Stimulated activated CD4-positive, alpha-beta T cell treated with anti-CD3 and anti-CD28 coated beads, Interleukin-1b, Interleukin-23, amount 100 ng/mL, for 1 hour (primary cell): ENCODE measurements at places on chromosomes 2 and 18.
A peak's percentile ranks its signal among the peaks of the same experiment; 100 is the strongest.

GRCh38 chr2:10911291-10912075 lies at the start of gene KCNF1:
Gene KCNF1 (plus strand): TSS chr2:10911934. CDS start chr2:10912427, 493 bp downstream.
- DNase-seq: no peak

DNA sequence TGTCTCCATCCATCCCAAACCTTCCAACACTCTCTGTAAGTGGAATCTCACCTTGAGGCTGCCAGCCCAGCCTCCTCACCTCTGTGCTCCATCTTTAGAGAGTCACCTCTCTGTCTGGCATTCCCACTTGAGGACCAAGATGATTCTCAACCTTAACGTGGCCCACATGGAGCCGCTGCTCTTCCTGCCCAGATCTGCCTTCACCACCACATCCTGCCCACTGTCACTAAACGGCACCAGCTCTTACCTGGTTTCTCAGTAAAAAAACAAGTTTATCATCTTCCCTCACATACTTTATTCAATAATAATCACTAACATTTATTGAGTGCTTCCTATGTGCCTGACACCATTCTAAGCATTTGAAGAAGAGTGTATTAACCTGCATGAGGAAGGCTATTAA lies 80.4 kb downstream of the NEDD4L start:
- DNase-seq: no peak

- DNase-seq: no peak
Measured at GRCh38 chr2:25419678-25420242, 78.0 kb upstream of the DNMT3A start.

DNA sequence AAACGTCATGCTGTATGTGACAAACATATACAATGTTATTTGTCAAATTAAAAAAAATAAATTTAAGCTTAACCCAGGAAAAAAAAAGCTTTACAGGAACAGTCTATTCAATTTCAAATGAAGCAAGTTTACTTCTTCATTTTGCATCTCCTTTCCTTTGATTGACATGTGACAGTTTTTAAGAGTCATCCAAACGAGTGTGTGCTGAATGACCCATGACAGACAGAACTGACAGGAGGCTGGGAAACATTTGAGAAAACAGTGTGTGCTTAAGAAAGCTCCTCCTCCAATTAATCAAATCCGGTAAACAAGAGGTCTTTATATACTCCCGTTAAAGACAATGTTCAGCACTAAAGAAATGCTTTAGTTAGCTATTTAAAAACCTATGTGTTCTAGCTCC lies 177.7 kb downstream of the SRBD1 start:
- no peak for DNase-seq

- no peak for DNase-seq
Measured at GRCh38 chr2:11169333-11169732, 14.1 kb downstream of the SLC66A3 start.

DNA sequence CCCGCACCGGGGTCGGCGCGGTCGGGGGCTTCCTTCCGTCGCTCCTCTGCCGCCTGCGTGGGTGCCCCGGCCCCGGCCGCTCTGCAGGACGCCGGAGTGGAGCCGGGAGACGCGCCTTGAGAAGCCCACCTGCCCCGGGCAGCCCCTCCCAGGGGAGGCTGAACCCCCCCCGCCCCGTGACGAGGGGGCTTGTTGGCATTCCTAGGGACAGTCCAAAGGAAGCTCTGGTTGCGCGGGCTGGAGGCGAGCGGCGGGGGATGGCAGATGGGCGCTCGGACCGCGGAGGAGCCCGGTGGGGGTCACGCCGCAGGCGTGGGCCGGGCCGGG lies 133.5 kb upstream of the MGAT5 start:
- no peak for DNase-seq

DNA sequence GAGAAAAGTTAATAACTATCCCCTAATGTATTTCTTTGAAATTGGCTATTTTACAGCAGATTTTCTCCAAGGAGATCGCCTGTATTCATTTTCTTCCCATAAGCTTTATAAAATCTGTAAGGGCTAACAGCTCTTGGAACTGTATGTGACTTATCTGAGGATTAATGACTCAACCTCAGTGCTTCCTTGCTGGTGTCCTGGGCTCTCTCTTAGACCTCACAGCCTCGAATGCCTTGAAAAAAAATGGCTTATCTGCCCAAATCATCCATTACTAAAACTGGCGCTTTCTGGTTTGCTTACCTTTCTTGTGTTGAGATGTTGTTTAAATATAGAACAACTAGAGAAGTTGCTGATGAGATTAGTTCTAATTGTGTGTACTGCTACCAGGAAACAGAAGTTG lies 713.6 kb downstream of the SLC4A3 start:
- no peak for DNase-seq

GRCh38 chr2:33984131-33984530 lies 385.0 kb upstream of the FAM98A start:
- DNase-seq: no peak

GRCh38 chr18:49612515-49613033 lies 50.7 kb downstream of the LIPG start:
- no peak for DNase-seq

- no peak for DNase-seq
Measured at GRCh38 chr2:128750328-128751165, 431.9 kb upstream of the HS6ST1 start.

DNA sequence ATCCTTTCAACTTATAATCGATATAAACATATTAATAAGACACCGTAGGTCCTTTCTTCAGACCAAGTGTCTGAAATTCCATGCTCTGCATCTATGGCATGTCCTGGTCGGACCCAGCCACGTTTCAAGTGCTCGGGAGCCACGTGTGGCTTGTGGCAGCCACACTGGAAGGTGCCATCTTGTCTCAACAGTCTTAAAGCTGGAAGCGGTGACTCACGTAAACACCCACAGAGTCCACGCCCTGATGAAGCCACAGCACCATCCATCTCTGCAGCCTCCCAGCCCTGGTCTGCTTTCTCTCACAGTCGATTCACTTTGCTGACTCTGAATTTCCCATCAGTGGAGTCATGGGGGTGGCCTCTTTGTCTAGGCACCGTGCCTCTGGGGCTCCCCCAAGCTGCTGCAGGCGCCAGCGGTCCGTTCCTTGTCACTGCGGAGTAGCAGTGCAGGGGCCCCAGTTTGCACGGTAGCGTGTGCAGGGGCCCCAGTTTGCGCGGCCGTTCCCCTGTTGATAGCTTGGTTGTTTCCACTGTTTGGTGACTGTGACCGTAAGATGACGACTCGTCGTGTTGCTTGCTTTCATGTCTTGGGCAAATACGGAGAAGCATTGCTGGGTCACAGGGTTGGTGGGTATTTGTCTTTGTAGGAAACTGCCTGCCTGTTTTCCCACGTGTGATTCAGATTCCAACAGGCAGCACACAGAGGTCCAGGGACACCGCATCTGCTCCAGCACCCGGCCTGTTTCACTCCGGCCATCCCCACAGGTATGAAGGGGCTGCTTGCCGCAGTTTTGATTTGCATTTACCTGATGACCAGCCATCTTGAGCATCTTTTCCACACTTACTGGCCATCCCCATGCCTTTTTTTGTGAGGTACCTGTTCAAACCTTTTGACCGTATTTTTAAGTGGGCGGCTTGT lies 240.3 kb downstream of the HDAC4 start:
- no peak for DNase-seq

DNA sequence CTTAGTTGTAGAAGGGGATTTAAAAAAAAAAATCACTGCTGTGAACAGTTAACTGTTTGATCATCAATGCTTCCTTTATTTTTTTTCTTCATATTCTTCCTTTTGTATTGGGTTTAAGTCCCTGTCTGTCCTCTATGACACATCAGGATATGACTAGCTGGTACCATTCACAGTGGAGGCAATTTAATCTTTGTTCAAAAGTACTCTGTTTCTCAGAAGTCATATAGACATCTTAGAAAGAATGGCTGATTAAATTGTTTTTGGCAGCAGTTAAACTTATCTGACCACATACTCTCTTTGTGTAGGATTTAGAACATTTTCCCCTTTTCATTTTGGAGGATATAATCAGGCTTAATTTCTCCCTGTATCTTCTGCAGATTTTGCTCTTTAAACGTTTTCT lies 807.8 kb upstream of the CDH2 start:
- DNase-seq: no peak

DNA sequence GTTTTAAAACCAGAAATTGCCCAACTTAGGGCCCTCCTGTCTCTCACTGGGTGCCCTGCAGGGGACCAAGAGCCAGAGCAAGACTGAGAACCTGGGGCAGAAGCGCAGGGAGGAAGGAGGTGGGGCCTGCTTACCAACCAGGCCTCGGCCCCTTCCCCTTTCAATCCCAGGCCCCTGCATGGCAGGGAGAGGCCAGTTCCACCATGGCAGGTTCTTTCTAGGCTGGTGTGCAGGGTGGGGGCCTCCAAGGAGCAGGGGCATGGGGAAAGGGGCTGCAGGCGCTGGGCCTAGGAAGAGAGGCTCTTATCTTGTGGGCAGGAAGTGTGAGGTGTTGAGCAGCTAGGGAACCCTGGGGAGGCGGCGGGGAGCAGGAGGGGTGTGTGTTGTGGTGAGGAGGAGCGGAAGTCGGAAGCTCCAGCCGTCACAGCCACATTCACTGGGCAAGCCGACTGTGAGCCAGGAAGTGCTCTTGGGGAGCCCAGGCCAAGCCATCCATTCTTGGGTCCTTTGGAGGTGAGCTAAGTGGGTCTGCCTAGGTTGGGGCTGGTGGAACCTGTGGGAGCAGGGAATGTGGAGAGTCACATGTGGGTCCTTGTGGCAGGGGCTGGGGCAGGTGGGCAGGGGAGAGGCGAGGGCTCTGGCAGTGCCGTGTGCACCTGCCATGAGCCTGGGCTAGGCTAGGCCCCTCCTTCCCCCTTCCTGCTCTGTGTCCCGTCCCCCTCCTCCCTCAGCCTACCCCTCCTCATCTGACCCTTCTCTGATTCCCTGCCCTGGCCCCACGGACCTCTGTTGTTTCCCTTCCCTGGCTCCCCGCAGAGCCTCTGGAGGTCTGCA lies at the start of gene PSD4:
PSD4 (plus strand) TSS at position 430 of the 834 bp plus-strand sequence. CDS start 8,486 bp downstream, outside the sequence.
- peak; percentile 72 for DNase-seq

GRCh38 chr18:63422864-63423304 lies 608 bp upstream of the VPS4B start:
- DNase-seq: no peak

DNA sequence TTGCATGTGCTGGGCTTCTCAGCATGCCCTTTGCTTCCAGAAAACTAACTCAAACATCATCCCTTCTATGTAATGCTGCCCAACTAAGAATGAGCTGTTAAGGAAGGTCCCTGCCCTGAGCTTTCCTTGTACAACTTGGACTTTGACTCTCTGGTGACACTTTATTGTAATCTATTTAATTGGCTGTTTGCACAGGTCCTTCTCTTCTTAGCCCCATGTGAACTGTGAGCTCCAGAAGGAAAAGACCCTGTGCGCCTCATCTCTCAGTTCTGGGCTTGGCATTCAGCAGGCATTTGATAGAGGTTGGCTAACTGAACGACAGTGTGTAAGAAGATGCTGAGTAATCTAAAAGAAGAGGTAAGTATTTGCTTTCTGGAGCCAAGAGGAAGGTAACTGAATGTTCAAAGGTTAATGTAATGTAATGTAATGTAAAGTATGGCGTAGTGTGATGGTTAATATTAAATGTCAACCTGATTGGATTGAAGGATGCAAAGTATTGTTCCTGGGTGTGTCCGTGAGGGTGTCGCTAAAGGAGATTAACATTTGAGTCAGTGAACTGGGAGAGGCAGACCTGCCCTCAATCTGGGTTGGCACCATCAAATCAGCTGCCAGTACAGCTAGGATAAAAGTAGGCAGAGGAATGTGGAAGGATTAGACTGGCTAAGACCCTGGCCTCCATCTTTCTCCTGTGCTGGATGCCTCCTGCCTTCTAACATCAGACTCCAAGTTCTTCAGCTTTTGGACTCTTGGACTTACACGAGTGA lies 60.8 kb upstream of the CCDC195 start:
- DNase-seq: no peak

DNA sequence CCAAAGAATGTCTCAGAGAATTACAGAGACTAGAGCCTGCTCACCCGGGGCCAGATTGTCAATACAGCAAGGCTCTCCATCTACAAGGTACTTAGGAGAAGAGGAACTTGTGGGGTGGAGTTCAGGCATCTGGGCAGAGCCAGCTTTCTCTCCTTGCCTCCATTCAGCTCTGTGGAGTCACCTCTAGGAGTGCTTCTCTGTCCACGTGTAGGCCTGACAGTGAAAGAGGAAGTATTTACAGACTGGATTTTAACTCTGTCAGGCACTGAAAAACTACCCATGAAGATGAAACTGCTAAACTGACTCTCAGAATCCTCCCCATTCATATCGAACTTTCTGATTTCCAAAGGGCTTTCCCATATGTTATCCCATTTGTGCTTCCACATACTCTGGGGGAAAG lies 315.6 kb downstream of the SETBP1 start:
- DNase-seq: no peak

GRCh38 chr2:235320326-235320725 lies 173.5 kb upstream of the AGAP1 start:
- no peak for DNase-seq

DNA sequence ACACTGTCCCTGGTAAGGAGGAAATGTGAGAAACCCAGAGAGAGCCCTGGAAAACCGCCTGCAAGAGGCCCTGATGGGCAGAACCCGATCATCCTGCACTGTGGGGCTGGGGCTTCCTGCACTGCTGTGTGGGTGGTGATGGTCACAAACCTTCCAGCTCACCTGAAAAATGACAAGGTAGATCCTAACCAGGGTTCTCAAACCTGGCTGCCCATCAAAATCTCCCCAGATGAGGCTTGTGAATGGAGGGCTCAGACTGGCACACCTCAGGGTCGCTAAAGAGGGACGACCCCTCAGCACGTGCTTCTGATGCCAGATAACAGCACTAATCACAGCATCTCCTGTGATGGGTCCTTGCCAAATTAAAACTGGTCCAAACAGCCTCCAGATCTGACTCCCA lies 74.7 kb downstream of the GYPC start:
- no peak for DNase-seq

GRCh38 chr2:10775831-10776230 lies 36.8 kb downstream of the PDIA6 start:
- DNase-seq: no peak

GRCh38 chr2:218317303-218317630 lies 25.0 kb upstream of the TMBIM1 start:
- DNase-seq: no peak

GRCh38 chr2:187614756-187615155 lies 60.5 kb upstream of the TFPI start:
- DNase-seq: no peak

DNA sequence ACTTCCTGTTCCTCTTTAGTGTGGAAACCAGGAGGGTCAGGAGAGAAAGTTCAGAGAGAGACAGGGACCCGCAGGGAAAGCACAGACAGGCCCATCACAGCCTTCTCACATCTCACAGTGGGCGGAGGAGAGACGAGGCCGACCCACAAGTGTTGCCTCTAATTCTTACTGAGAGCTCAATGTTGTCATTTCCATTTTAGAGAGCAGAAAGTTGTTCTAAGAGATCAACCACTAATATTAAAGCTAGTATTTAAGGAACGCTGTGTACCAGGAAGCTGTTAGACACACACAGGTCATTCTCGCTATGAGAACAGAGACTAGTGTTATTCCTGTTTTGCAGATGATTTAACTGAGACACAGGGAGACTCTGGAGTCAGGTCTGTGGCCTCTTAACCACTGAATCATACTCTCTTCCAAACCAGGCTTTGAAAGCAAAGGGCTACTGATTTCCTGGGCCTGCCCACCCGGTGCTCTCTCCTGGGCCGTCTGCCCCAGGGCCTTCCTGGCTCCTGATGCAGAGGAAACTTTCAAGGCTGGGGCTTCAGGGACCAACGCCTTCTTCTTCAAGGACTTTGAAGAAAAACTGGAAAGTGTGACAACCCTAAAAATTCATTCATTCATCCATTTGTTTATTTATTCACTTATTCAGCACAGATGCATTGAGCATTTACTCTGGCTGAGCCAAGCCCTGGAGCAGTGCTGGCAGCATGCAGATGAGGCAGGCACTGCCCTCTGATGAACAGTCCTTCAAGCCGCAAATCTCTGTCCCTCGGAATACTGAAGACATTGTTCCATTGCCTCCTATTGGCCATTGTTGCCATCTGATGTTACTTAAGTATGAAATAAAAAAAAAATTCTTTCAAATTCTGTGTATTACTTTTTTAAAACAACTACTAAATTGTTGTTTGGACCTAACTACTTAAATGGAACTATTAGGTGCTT lies 37.2 kb upstream of the BIN1 start:
- DNase-seq: no peak
